ENCODE measurements at places on chromosomes 16 and 17. TPM values are rescaled to one million over a fixed set of nuclear protein-coding genes. Genes with fewer than 3 reads are reported as not detected.

DNA sequence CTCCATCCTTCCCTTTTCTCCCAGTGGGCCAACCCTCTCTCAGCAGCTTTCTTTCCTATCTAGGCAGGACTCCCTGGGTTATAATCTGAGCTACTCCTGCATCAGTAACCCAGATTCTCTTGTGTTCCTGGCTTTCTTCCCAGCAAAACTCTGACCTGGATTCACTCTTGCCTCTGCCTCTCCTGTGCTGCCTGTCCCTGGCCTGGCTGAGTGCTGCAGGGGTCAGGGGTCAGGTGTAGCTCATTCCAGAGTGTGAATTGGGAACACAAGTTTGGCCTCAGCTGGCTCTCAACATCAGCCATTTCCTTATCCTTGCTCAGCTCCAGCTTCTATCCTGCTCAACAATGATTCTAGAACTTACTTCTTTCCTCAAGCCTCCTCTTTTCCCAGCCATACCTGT lies 2.5 kb upstream of the ST6GALNAC2 start:
- DNase-seq: no peak

DNA sequence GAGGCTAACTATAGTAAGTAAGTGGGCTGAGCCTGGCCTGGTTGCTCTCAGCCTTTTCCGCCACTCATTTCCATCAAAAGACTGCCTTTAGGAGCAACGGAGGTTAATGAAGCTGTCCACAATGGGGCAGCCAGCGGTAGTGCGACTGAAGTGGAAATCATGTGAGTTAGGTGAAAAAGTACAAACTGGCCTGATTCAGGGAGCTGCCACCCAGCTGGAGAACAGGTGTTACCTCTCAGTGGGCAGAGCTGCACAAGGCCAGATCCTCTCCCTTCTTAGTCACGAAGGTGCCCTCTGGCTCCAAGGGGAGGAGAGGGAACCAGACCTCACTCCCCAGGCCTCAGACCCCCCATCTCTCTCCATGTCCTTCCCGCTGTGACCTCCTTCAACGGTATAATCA lies 34.4 kb upstream of the CDRT4 start:
- DNase-seq: no peak

DNA sequence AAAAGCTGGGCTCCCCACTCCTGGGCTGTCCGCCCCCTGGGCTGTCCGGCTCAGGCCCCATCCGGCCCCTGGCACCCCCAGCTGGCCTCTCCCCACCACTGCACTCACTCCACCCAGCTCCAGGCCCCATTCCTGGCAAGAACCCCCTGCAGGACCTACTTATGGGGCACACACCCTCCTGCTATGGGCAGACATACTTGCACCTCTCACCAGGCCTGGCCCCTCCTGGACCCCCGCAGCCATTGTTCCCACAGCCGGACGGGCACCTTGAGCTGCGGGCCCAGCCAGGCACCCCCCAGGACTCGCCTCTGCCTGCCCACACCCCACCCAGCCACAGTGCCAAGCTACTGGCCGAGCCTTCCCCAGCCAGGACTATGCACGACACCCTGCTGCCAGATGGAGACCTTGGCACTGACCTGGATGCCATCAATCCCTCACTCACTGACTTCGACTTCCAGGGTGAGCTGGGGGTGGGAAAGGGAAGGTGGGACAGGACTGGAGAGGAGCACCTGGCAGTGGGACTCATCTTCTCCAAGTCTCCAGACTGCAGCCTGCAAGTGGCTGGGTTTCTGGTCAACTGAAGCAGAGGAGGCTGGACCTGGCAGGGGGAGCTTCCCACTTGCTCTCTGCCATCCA lies 17.6 kb downstream of the UNC119 start:
- no peak for DNase-seq

SLFN11 gene
- not detected for total RNA-seq

GRCh38 chr16:58119509-58119845 lies 9.7 kb downstream of the CFAP20 start:
- DNase-seq: no peak

Data from HepG2 (cell line).